Activated naive CD4-positive, alpha-beta T cell treated with anti-CD3 and anti-CD28 coated beads, Interleukin-2, amount 50 U/mL, for 16 hours (primary cell): ENCODE measurements at places on chromosomes 7 and 10.

DNA sequence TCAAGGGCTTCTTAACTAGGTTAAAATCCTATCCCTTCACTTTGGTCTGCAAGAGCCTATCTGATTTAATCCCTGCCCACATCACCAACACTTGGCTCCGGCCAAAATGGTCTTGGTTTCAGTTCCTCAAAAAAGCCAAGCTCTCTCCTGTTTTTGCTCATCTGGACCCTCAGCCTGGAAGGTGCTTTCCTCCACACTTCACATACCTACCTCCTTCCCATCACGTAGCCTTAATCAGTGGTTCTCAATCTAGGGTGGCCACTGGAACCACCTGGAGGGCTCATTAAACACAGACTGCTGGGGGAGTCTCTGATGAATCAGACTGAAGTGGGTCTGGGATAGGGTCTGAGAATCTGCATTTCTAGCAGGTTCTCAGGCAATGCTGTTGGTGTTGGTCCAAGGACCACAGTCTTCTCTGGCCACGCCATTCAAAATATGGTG lies 227.0 kb upstream of the AOAH start:
- no peak for DNase-seq

DNA sequence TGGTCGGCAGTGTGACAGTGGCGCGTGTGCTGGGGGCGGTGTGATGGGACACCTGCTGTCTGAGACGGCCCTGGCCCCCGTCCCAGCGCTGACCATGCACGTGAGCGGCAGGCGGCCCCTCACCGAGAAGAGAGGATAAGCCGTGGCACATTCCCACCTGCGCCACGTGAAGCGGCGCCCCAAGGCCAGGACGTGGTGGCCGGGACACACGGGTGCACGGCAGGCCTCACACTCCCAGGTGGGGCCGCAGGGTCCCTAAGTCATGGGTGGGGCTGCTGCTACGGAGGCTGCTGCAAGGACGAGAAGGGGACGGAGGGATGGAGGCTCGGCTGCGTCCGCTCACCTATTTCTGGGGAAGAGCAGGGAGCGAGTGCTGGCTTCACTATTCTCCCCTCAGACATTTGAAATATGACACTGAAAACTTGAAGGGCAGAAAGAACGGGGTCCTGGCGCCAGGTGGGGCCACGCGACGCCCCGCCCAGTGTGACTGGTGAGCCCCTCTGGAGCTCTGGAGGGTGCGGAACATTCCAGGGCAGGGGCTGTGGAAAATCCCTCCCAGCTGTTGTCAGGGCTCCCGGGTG lies 7.5 kb downstream of the CYP2W1 start:
- DNase-seq: no peak

DNA sequence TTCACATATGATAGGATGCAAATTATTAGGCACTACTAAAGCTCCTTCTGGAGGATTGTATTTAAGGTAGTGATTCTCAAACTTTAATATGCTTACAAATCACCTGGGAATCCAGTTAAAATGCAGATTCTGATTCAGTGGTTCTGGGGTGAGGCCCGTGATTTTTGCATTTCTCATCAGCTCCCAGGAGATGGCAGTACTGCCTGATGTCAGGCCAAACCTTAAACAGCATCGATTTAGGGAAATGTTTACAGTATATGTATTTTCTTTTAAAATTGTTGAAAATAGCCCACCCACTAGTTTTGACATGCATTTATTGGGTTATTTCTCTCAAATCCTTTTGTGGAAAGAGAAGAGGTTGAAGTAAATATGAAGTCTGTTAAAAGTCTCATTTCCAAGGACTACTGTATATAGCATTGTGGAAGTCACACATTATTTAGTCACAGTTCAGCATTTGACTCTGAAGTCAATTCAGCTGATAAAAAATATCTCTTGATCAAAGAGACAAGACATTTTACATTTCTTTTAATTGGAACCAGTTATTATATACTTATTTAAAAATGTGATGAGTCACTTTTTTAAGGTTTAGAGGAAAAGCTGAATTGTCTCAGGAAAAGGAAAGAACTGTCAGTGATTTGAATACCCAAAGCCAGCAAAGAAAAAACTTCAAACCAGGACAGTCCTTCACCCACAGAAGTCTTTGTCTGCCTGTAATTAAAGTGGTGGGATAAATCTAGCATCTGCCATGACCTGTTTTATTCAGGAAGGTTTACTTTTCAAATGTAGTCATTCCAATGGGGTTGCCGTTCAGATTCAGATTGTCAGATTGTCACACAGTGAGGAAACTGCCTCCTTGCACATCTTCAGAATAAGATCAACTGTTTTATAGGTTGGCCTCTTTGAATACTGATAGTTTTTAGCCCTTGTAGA lies 21.1 kb upstream of the HBP1 start:
- peak; percentile 28 for DNase-seq

DNA sequence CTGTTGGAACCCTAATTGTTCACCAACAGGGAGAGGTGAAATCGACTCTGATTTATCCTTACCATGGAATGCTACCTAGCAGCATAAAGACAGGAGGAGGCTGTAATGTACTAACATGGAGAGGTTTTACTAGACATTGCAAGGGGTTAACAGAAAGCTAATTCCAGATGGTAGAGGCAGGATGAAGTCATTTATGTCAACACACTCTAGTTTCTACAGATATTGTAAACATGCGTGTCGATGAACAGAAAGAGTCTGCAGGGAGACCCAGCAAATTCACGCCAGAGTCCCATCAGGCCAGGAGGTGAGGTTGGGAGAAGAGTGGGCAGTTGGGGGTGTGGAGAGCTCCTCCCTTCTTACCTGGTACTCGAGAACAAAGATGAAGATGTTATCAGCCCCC lies 7.0 kb downstream of the NPC1L1 start:
- DNase-seq: no peak

DNA sequence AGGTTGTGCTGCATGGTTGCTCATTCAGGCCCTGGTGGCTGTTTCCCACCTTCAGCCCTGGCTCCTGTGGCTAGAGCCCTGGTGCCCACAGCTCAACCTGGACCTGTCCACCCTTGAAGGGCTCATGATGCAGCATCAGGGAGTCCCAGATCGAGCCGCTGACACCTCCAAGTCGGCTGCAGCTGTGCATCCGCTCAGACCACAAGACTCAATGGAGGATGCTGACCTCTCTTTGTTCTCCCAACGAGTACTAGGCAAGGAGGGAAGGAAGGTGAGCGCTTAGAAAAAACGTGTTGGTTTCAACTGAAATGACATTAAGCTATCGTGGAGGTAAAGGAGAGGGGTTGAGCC lies 9.5 kb upstream of the C10orf95 start:
- no peak for DNase-seq

- DNase-seq: no peak
Observed at GRCh38 chr7:25812086-25812850, 339.7 kb upstream of the NFE2L3 start.

GRCh38 chr10:97228130-97228774 lies 42.5 kb upstream of the SLIT1 start:
- no peak for DNase-seq

DNA sequence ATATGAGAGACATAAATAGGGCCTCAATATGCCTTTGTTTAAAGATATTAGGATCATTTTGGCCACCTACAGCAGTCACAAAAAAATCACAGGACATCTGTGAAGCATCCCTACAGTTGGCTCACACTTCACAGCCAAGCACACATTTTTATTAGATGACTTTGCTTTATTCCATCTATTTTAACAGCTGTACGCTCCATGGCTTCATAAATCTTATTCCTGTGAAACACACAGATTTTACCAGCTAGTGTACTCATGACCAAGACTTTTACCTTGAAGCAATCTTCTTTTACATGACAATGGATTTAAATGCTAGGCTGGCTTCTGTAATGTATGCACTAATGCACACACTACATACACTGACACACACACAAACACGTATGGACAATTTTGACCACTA lies 254.8 kb upstream of the PITRM1 start:
- no peak for DNase-seq

DNA sequence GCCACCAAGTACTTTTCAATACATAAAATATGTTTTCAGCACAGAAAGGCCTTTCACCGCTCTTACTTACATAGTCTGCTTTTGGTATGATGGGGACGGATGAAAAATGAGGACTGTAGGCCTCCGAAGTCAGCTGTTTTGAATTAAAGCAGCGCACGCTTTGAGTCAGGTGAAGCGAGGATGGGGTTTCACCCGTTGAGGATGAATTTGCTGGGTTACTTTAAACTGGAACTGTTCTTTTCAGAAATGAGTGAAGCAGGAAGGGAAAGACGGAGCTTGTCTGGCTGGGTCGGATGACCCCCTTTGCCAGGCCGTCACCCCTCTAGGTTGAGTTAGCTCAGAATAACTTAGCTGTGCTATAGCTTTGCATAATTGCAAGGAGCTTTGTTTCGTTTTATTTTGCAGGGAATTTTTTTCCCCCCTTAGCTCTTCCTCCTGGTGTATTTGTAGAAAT lies 40.0 kb downstream of the CUX1 start:
- no peak for DNase-seq

DNA sequence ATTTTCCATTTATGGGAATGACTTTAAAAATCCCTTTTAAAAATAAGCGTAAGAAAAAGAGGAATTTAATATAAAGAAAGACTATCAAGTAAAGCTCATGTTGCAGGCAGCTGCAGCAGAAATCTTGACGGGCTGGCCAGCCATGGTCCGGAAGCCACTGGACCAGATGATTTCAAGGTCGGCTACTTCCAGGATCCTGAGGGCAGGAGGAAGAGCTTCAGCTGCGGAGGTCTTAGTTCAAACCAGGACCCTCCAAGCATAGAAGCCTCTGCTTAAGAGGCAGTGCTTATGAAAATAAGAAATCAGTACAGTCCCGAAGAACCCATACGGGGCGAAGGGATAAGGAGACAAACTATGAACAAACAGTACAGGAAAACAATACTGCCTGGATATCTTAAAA lies 220.2 kb upstream of the CELF2 start:
- DNase-seq: no peak

- no peak for DNase-seq
Observed at GRCh38 chr7:154857728-154858681, 144.9 kb downstream of the PAXIP1 start.

- no peak for DNase-seq
Observed at GRCh38 chr10:132693676-132694075, 92.3 kb downstream of the NKX6-2 start.

- DNase-seq: no peak
Observed at GRCh38 chr10:77355844-77356243, 281.8 kb downstream of the KCNMA1 start.

DNA sequence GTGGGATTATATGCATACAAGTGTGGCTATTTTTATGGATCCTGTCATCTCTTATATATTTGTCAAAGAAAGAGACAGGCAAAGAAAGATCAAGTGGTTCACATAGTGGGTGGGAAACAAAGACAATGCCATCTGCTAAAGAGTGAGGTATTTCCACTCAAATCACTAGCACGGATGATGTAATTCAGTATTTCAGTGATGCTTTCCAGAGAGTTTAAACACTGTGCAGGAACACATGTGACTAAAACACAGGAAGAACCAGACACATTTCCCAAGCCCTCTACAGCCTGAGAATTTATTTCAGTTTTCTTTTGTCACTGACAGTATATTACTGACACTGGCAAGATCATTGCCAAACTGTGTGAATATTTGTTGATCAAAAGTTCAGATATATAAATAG lies 885.7 kb upstream of the CELF2 start:
- DNase-seq: no peak

DNA sequence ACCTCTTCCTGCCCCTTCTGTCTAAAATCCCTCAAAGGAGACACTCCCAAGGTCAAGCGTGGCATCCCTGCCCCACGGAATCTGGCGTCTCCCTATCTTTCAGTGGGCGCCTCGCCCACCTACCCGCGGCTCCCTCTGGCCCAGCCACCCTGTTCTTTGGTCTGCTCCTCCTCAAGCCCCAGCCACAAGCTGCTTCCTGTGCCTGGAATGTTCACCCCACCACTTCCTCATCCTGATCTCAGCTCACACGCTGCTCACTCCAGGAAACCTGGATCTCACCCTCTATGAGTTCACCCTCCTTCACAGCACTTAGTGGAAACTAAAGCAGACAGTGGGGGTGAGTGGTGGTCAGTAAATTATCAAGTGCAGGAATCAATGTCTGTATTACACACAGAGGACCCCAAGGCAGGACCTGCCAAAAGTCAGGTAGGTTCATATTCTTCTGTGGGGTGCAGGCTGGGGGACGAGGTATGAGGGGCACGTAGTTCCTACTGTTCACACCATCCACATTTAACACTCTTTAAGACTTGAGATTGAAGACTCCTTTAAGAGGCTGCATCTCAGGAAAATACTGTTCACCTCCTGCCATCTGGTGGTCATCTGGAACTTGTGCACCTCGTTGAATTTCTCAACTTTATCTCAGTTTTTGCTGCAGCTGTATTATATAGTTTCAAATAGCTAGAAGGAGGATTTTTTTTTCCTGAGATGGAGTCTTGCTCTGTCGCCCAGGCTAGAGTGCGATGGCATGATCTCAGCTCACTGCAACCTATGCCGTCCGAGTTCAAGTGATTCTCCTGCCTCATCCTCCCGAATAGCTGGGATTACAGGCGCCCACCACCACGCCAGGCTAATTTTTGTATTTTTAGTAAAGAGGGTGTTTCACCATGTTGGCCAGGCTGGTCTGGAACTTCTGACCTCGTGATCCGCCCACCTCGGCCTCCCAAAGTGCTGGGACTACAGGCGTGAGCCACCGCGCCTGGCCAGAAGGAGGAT lies 166.6 kb downstream of the ARHGAP21 start:
- no peak for DNase-seq

DNA sequence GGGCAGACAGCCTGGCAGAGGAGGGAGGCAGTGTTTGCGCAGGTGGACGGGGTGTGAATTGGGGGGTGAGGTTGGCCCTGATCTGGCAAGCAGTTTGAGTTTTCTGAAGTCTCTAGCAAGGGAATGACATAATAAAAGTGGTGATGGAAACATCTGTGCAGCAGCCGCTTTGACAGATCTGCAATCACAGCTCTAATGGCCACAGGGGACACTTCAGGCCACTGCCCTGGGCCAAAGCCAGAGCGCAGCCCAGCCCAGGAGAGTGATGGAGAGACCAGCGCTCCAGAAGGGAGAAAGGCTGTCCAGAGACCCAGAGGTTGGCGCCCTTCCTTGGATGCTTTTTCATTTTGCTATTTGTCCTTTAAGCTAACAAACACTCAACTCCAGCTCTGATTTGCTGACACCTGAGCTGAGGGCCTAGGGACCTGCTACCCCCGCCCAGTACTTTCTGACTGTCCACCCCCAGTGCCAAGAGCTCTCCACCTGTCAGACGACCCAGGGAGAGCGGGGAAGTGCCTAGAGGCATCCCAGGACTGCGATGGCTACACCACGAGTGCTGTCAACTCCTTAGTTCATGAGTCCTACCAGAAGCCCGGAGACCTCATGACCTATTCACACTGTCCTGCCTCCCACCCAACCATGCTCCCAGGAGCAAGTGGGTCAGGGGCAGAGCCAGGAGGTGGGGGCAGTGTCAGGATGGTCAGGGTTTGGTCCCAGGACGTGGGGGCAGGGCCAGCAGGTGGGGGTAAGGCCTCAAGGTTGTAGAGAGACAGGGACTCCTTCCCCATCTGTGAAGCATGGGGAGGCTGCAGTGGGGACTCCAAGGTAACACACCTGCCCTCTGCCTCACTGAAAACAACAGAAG lies 112.6 kb downstream of the PRKAG2 start:
- DNase-seq: no peak
